CD4-positive, CD25-positive, alpha-beta regulatory T cell (primary cell): ENCODE measurements at places on chromosomes 2 and 18. TPM values are rescaled to one million over a fixed set of nuclear protein-coding genes. Genes with fewer than 3 reads are reported as not detected.

The INPP5D gene
- total RNA-seq = 278 TPM

- no peaks in the 10 kb centered on the region for H3K27me3 ChIP-seq
- H3K4me1 ChIP-seq = no peaks in the 10 kb centered on the region
- no peak overlapping the region for H3K4me3 ChIP-seq
- H3K36me3 ChIP-seq = no peaks in the 10 kb centered on the region
- H3K27ac ChIP-seq = no peak overlapping the region
- DNase-seq = no peak
These were observed 259.8 kb upstream of the APCDD1 start for GRCh38 chr18:10194592-10194991.

The OST4 gene
- total RNA-seq = 279 TPM

DNA sequence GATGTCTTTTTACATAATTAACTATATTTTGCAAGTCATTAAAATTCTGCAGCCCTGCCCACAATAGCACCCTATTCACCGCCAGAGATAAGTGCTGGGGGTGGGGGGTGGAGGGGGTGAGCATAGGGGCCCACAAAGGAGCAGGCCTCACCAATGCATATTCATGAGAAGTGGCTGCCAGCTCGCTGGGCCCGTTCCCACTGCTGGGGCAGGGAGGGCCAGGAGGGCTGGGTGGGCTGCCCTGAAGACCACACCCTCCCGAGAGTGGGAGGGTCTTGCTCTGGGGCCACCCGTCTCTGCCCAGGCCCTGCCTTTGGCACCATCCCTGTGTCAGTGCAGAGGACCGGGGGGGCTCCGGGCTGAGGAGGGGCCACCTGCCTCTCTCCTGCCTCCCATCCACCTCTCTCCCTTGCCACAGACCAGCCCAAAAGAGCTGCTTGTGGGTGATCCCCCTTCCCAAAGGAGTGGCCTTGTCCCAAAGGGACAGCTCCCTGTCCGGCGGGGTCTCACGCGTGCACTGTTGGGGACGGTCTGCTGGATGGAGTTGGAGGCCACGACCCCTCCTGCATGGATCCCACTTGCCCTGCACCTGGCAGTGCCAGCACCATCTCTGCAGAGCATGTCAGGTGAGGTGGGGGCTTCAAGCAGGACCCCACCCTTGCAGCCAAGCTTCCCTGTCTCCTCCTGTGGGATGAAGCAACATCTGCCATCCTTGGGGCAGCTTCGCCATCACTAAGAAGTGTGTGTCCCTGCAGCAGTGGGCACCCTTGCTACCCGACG is 138.8 kb upstream of the GPC1 start:
- H3K27me3 ChIP-seq = no peaks in the 10 kb centered on the region
- no peaks in the 10 kb centered on the region for H3K4me1 ChIP-seq
- no peaks in the 10 kb centered on the region for H3K36me3 ChIP-seq
- no peak for DNase-seq
- H3K4me3 ChIP-seq = no peak overlapping the region

The TRMT61B gene
- 18.0 TPM for total RNA-seq

GRCh38 chr18:75809151-75809925 is 381.8 kb upstream of the SMIM21 start:
- DNase-seq = no peak
- no peak overlapping the region for H3K4me3 ChIP-seq
- H3K4me1 ChIP-seq = no peaks in the 10 kb centered on the region

DNA sequence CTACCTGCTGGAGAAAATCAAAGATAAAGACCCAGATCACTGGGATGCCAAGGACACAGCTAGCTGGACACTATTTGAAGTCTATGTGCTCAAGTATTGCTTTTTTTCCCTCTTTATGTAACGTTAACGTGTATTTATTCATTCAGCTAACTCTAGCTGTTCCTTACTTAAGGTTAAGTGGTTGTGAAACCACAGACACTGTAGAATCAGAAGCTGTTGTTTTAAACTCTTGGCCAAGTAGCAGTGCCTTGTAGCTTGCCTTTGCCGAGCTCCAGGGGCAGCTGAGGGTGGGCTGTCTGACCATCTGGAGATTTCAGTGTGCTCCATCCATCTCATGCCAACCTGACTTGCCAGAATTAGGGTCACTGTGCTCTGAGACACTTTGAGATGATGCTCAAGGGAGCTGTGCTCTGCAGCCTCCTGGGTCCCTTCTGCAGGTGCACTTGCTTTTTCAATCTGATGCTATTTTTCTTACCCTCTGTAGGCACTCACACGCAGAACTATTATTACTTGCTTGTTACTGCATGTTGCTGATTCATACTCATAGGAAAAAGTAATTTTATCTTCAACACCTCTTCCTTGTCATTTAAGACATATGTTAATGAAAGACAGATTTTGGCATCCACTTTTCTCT is 116.2 kb downstream of the METTL8 start:
- no peak for DNase-seq
- H3K27ac ChIP-seq = no peak overlapping the region
- no peaks in the 10 kb centered on the region for H3K36me3 ChIP-seq

DNA sequence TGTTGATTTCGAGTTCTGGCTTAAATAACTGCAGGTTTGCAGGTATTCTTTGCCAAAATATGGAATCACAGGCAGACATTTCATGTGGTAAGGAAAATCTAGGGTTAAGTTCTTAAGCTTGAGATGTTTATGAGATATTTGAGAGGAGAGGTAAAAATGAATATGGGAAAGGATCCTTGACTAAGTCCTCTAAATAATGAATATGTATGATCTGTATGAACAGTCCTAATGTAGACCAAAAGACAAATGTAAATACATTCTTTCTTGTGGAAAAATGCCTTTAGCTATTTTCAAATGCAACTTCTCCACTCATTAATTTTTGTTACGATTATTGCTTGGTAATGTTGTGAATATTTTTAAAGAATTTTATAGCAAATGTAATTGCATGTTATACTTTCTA is 1632.6 kb downstream of the SUCLG1 start:
- no peaks in the 10 kb centered on the region for H3K36me3 ChIP-seq
- no peak for DNase-seq
- H3K4me1 ChIP-seq = no peaks in the 10 kb centered on the region

The IL36RN gene
- total RNA-seq = not detected

The B3GNT7 gene
- not detected for total RNA-seq

DNA sequence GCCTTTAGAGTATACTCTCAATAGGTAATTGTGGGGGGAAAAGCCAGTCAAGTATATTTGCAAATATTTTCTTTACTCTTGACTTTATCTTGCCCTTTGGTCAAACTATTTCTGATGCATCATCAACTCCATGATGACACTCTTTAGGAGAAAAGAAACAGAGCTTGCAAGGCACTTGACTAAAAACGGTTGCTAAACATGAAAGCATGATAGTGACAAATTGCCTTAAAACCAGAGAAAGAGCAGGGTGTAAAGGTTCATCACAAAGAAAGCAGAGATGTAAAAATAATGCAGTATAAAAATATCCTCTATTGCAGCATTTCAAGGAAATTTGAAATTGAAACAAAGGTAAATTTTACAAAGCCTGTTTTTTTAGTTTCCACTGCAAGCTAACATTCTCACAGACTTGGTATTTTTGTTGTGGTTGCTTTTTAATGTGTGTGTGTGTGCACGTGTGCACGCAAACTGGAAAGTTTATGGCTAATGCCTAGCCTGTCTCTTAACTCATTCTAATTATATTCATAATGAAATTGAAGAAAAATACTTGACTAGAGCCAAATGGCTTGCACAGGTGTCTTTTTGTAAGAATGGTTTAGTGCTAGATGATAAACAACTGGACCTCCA is 503.6 kb downstream of the ARHGAP15 start:
- H3K27me3 ChIP-seq = no peaks in the 10 kb centered on the region
- H3K36me3 ChIP-seq = peaks cover 54% of the 10 kb centered on the region
- no peak overlapping the region for H3K4me3 ChIP-seq
- H3K4me1 ChIP-seq = no peaks in the 10 kb centered on the region
- no peak for DNase-seq

DNA sequence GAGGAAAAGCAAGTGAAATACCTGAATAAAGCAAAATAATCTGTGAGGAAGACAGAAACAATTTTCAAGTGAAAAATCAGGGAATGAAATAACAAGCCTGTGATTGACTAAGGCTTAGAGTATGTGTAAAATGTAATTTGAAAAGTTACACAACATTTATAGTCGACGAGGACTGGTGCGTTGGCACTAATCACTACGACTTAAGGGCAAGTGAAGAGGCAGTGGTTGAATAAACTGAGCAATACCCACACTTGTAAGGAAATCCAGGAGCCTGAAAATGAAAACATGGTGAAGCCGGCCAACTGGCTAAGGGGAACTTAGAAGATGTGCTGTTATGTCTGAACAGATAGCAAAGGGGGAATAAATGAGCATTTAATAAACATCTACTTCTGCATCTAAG is 13.4 kb downstream of the DOK1 start:
- no peak for DNase-seq
- no peaks in the 10 kb centered on the region for H3K4me1 ChIP-seq
- H3K27ac ChIP-seq = no peak overlapping the region
- no peaks in the 10 kb centered on the region for H3K36me3 ChIP-seq

The GRHL1 gene
- 1.8 TPM for total RNA-seq

The UGT1A4 gene
- total RNA-seq = not detected

The C2orf66 gene
- not detected for total RNA-seq

GRCh38 chr18:23690505-23691068 is 1.3 kb downstream of the LAMA3 start:
- DNase-seq = no peak
- no peak overlapping the region for H3K4me3 ChIP-seq
- H3K27ac ChIP-seq = no peak overlapping the region
- H3K36me3 ChIP-seq = no peaks in the 10 kb centered on the region
- peaks cover 28% of the 10 kb centered on the region for H3K27me3 ChIP-seq
- H3K4me1 ChIP-seq = peaks cover 19% of the 10 kb centered on the region

GRCh38 chr2:216436383-216436782 is 24.1 kb downstream of the SMARCAL1 start:
- DNase-seq = no peak
- H3K27ac ChIP-seq = no peak overlapping the region

DNA sequence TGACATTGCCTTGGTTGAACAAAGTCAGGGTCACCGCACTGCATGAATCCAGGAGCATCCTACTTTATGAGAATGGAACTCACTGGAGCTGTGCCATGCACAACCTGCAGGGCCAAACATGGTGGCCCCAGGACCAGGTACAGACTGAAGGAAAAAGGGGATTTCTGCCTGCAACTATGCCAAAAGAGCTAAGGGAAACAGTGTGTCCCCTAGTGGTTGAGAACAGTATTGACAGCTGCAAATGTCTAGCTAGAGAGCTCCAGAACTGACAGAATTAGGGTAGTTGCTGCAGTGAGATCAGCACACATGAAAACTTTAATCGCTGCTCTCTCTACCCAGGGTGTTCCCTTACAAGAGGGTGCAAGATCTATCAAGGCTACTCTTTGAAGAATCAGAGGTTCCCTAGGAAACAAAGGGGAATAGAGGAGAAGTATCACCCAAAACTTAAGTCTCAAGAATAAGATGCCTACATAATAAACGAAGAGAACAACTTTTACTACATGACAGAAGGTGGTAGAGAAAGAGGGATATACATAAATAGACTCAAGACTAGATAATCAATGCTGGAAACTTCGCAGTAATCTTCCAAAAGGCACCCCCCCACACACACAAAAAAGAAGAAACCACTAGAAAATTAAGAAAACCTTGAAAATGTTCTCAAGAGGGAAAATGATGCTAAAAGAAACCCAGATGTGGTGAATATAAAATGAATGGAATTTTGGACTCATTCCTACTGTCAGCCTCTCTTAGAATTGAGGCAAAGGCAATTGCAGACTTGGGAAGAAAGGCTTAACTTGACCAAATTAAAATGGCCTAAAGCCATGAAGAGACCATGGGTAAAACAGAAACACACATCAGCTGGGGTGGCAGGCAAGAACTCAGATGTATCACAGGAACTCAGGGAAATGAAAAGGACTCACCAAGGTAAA is 43.6 kb upstream of the IHH start:
- peak; percentile 10 for DNase-seq
- H3K4me3 ChIP-seq = no peak overlapping the region
- no peaks in the 10 kb centered on the region for H3K27me3 ChIP-seq
- H3K27ac ChIP-seq = no peak overlapping the region
- no peaks in the 10 kb centered on the region for H3K36me3 ChIP-seq

The GPR17 gene
- not detected for total RNA-seq

- no peak for DNase-seq
- H3K4me3 ChIP-seq = no peak overlapping the region
- no peak overlapping the region for H3K27ac ChIP-seq
- H3K36me3 ChIP-seq = no peaks in the 10 kb centered on the region
- H3K4me1 ChIP-seq = no peaks in the 10 kb centered on the region
- H3K27me3 ChIP-seq = no peaks in the 10 kb centered on the region
These were observed 62.3 kb downstream of the ADCY3 start for GRCh38 chr2:24857746-24858145.

GRCh38 chr2:215332872-215333595 is 21.2 kb downstream of the ATIC start:
- no peak overlapping the region for H3K27ac ChIP-seq
- H3K4me3 ChIP-seq = no peak overlapping the region
- DNase-seq = no peak
- no peaks in the 10 kb centered on the region for H3K27me3 ChIP-seq
- peaks cover 78% of the 10 kb centered on the region for H3K36me3 ChIP-seq

- H3K27ac ChIP-seq = no peak overlapping the region
- DNase-seq = no peak
- H3K27me3 ChIP-seq = no peaks in the 10 kb centered on the region
- no peaks in the 10 kb centered on the region for H3K36me3 ChIP-seq
- H3K4me1 ChIP-seq = no peaks in the 10 kb centered on the region
- H3K4me3 ChIP-seq = no peak overlapping the region
These were observed 879.2 kb upstream of the DDX18 start for GRCh38 chr2:116935097-116935814.

GRCh38 chr18:40608226-40608625 is 1346.8 kb upstream of the PIK3C3 start:
- H3K27ac ChIP-seq = no peak overlapping the region
- no peaks in the 10 kb centered on the region for H3K27me3 ChIP-seq
- no peaks in the 10 kb centered on the region for H3K36me3 ChIP-seq
- H3K4me1 ChIP-seq = no peaks in the 10 kb centered on the region
- H3K4me3 ChIP-seq = no peak overlapping the region

GRCh38 chr2:113173542-113174375 is at the start of gene PSD4:
PSD4 (plus strand) TSS chr2:113173971; CDS start chr2:113182457, 8,486 bp downstream.
- H3K36me3 ChIP-seq = peaks cover 7% of the 10 kb centered on the region
- peaks cover 80% of the 10 kb centered on the region for H3K4me1 ChIP-seq
- H3K4me3 ChIP-seq = peak within 1 kb of the TSS; percentile 87
- H3K27ac ChIP-seq = peak within 1 kb of the TSS; percentile 87
- no peaks in the 10 kb centered on the region for H3K27me3 ChIP-seq

The MLPH gene
- 0.47 TPM for total RNA-seq

DNA sequence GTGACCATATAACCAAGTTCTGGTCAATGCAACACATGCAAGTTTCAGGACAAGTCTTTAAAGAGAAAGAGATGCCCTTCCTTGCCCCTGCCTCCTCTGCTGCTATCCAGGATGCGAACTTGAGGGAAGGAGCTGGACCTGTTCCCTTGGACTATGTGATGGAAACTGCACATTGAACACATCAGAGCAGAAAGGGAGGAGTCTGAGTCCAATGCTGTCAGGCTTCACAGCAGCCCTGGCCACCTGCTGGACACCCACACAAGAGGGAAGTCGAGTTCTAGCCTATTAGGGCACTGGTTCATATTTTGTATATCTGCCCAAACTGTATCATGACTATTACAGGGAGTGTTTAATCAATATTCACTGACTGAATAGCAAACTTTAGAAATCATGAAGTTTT is 38.3 kb upstream of the TEX51 start:
- H3K4me3 ChIP-seq = no peak overlapping the region
- H3K4me1 ChIP-seq = no peaks in the 10 kb centered on the region
- H3K27ac ChIP-seq = no peak overlapping the region
- H3K27me3 ChIP-seq = no peaks in the 10 kb centered on the region
- DNase-seq = no peak
